CD4-positive, alpha-beta T cell treated with Interferon alpha-2 for 1 hour (primary cell): ENCODE measurements at places on chromosomes 16 and 17.

DNA sequence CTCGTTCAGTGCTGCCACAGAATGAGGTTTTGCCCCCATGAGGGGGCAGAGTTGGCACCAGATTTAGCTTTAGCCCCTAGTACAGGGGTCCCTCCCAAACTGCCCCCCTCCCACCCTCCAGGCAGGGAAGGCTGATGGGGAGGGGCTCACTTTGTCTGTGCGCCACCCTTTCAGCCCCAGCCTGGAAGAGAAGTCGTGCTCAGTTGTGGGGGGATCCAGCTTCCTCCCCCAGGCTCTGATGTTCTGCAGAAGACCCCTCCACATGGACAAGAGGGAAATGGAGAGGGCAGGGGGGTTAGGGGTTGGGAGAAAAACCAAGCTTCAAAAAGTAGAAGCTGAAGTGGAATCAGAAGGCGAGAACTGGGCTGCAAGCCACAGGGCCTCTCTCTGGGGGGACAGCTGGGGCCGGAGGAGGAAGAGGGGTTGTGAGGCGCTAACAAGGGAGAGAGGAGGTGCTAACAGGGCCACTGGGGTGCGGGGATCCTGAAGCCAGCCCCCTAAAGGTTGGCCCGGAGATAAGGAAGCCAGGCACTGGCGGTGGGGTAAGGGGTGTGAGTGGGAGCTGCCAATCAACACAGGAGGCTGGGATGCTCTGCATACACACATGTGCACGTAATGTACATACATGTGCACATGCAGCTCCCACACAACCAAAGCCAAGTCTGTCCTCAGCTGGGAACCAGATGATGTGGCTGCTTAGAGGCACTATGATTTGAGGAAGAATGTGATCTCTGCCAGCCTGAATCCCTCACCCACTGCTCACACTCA, 7.0 kb upstream of the TMEM92 start:
- DNase-seq, result no peak

DNA sequence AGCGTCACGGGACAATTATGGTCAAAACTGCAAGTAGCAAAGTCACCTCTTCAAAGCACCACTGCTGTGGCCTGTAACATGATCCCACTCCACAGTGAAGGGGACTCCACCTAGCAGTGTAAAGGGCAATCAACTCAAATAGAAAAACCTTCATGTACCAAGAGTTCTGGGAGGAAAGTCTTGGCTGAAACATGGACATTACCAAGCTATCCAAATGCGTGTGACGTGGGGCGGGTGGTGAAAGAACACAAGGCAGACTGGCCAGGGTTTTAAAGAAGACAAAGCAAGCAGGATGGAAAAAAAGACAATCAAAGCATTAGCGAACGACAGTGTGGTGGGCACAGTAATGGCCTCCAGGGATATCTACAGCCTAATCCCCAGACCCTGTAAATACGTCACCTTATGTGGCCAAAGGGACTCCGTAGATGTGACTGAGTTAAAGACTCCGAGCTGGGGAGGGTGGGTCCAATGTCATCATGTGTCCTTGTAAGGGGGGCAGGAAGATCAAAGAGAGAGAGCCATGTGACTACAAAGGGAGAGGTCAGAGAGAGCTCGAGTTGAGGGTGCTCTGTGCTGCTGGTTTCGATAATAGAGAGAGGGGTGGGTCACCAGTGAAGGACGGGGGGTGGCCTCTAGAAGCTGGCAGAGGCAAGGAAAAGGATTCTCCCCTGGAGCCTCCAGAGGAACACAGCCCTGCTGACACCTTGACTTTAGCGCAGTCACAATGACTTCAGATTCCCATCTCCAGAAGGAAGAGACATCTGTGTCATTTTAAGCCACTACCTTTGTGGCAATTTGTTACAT, 6.0 kb downstream of the HSDL1 start:
- no peak for DNase-seq

- no peak for DNase-seq
Observed at GRCh38 chr16:35525979-35526590, 2066.7 kb downstream of the TP53TG3F start.

- DNase-seq, result no peak
Observed at GRCh38 chr17:77695386-77695785, 263.1 kb upstream of the TNRC6C start.

GRCh38 chr16:52584354-52585320, 37.7 kb upstream of the TOX3 start:
- DNase-seq, result no peak

GRCh38 chr16:85296859-85297660, 184.8 kb upstream of the CIBAR2 start:
- peak; percentile 47 for DNase-seq

- DNase-seq, result no peak
Observed at GRCh38 chr16:70561623-70562022, 38.0 kb downstream of the SF3B3 start.

DNA sequence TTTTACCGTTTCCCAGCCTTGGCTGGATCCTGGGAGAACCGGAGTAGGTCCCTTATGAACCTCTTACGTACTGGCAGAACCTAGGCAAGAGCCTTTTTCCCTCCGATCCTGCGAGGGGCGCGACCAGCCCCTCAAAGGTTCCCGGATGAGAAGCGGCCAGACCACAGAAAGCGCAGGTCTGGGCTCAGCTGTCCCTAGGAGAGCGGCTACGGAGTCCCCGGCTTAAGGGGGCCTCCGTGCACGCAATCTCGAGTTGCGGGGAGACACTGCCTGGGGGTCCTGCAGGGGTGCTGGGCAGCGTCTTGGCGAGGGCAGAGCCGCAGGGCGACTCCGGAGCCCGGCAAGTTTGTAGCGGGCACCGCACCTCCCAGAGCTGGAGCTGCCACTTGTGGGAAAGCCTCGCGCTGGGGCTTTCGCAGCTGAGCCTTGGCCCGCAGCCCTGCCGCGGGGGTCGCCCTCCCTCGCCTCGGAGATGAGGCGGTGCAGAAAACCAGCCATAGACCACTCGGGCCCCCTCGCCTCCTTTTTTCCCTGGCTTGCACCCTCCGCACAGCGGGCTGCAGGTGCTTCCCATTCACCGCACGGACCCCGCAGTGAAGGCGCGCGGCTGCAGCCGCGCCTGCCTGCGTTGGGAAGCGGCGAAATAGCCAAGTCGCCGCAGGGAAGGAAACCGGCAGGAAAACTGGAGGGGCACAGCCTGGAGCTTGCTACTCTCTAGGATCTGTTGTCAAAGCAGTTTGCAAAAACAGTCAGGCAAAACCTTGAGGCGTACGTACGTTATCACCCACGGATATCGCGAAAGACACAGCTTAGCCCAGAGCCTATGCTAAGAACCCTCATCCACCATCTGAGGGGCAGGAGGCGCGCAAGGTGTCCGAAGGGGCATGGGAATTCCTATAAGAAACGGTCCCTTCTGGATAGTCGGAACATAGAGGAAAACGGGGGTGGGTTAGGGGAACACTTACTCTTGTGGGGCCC, 834 bp downstream of the CDH8 start:
- DNase-seq, result peak; percentile 1

DNA sequence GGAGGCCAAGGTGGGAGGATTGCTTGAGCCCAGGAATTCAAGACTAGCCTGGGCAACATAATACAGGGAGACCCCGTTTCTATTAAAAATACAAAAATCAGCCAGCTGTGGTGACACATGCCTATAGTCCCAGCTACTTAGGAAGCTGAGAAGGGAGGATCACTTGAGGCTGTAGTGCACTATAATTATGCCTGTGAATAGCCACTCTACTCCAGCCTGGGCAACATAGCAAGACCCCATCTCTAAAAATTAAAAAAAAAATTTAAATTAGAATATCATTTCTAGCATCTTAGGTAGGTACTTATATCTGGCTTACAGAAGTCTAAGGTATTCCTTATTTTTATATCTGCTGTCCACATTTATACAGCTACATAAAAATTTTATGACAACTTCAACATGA, 7.5 kb upstream of the SMG8 start:
- no peak for DNase-seq

- DNase-seq, result no peak
Observed at GRCh38 chr16:582614-583331, 7.1 kb upstream of the RAB40C start.

DNA sequence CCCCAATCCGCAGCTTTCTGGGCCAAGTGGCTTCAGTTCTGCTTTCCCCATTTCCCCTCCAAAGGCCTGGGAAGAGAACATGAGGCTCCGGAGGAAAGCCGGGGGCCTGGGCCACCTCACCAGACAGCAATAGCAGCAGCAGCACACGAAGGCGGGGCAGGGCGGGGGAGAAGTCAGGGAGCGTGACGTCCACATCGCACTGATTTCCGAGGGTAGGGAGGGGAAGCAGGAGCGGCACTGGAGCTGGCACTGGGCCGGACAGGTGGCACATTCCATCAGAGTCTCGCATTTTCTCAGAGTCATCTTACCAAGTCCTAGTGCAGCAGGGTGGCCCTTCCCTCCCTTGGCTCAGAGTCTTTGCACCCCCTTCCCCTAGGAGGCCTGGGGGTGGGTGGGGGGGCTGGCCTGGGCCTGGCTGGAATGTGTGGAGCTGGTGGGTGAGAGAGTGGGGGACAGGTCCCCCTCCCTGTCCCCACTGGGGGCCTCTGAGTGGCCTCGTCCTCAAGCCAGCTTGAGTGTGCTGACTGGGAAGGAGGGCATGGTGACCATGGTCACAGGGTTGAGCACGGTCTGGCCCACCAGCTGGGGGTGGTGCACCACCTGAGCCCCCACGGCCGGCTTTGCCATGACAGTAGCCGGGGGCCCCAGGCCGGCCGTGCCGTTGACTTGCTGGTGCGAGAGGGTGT, 14.3 kb downstream of the MNT start:
- DNase-seq, result no peak

GRCh38 chr16:17491140-17491662, 20.4 kb upstream of the XYLT1 start:
- no peak for DNase-seq

DNA sequence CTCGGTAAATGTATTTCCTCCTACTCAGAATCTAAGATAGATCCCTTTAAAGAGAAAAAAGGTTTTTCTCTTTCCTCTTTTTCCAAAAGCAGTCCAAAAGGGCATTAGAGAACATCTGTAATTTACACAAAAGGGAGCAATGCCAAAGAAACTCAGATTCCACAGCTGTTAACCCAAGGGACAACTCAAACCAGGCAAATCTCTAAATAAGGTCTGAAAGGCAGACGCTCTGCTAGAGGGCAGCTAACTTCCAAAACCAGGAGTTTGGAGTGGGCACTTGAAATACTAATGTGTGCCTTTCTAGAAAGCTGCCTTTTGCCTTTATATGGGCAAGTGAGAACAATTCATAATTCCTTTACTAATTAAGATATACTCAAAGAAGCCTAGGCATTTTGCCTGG, 435.7 kb downstream of the ZFHX3 start:
- no peak for DNase-seq

- peak; percentile 19 for DNase-seq
Observed at GRCh38 chr16:24255456-24256371, at the start of gene CACNG3. Gene CACNG3, plus strand, starts transcription at chr16:24256335. Its CDS starts 420 bp downstream, at chr16:24256755.

- DNase-seq, result no peak
Observed at GRCh38 chr16:3202903-3203539, 15.0 kb downstream of the OR1F1 start.

GRCh38 chr17:80656590-80656989, 112.0 kb downstream of the RPTOR start:
- DNase-seq, result no peak

GRCh38 chr17:7466639-7467341, 12.6 kb downstream of the ZBTB4 start:
- DNase-seq, result no peak

DNA sequence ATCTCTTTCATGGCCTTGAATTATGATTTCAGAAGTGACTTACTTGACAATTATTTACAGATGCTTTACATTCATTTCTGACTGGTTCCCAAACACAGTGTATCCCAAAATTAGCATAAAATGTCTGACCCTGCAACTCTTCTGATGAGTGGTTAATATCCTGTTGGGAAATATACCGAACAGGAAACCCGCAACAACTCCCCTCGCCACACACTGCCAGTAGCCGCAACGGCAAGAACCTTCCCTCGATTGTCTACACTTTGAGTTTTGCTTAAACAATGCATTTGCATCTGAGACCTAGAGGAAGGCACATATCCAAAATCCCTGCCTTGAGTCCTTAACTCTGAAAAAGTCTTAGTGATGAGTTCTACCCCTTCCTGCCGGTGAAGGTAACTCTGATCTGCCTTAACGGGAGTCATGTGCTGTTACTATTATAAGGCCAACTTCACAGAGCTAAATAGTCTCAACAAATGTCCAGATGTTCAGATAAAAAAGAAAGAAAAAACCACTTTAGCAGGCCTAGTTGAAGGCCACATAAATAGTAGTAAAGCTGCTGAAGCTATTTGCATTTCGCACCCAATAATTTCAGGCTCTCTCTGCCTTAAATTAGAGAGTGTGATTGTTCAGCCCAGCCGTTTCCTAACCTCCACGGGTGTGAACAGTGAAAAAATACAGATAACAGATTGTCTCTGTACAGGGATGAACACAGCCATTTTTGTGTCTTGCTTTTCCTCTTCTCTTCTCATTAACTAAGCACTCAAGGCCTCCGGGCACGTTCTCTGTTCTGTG, 321.1 kb downstream of the HS3ST3B1 start:
- DNase-seq, result no peak

DNA sequence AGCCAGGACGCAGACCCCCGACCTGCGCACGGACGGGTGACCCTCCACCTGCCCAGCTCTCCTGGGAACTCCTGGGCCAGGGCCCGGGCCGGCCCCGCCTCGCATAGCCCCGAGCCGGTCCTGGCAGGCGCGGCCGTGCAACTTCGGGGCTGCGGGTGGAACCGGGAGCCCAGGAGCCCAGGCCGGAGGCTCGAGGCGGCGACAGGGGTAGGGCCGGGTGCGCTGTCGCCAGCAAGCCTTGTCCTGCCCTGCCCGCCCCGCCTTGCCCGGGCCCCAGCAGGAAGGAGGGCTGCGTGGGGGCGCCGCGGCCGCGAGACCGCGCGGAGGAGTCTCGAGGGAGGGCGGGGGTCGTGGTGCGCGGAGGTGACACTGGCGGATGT, 408 bp downstream of the LMF1 start:
- no peak for DNase-seq

DNA sequence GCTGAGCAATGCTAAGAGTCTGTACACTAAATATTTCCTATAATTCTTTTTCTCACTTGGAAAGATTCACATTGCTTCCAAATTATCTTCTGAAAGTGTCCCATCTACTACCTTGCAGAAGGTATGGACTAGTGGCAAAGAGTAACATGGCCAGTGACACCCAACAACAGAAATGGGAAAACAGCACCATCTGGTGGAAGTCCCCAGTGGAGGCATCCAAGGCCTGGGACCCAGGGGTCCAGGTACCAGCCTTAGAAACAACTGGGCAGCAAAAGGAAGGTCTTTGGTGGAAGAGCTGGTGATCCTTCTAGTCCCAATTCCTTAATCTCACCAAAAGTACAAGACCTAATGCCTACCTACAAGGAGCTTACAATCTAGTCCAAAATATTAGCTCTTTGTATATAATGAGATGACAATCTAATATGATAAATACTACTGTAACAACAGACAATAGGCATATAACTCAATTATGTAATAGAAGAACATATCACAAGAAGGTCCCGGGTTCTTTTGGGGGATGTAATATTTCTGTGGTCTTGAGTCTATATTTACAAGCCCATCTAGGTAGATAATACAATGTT, 55.3 kb downstream of the SKAP1 start:
- DNase-seq, result peak; percentile 51
